ENCODE measurements at places on chromosomes 6 and 20.
A peak's percentile ranks its signal among the peaks of the same experiment; 100 is the strongest.

GRCh38 chr20:34536798-34537394 lies 20.7 kb downstream of the DYNLRB1 start:
- no peak for DNase-seq

DNA sequence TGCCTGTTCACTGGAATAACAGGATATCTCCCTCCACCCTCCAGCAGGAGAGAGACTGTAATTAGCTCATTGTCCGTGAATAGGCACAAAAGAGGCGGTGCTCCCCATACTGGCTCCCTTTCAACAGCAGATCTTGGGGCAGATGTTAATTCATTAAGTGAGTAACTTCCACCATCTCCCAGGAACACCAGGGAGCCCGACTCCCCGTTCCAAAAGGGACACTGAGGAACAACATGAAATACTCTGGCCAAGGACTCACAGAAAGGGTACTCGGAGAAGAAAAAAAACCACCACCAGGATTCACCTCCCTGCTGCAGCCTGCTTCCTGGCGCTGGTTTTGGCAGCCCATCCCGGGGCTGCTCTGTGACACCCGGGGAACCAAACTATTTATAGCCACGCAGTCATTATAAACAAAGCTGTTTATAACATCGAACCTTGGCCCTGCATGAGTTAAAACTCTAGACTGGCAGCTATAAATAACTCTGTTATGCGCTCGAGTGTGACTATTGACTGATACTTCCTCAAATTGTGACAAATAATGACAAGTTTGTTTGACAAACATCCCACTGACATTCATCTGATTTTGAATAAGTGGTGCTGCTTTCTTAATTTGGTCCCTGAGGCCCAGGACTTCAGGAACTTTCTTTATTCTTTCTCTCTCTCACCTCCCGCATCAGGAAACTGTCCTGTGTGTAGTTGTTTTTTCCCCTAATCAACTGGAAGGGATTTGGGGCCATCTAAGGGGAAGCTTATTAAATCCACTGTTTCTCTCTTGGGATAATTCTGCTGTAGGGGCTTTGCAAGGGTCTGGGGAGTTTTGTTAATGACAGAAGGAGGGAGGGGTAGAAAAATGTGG lies 521.6 kb downstream of the CD83 start:
- DNase-seq = peak; percentile 76

DNA sequence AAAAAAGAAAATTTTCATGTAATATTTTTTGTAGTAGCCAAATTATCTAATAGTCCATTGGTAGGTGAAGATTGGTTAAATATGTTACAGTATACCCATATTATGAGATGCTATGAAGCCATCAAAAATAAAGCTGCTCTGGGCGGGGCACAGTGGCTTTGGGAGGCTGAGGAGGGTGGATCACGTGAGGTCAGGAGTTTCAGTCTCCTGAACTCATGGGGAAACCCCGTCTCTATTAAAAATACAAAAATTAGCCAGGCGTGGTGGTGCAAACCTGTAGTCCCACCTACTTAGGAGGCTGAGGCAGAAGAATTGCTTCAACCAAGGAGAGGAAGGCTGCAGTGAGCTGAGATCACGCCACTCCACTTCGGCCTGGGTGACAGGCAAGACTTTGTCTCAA lies 360.5 kb downstream of the KIF16B start:
- no peak for DNase-seq

DNA sequence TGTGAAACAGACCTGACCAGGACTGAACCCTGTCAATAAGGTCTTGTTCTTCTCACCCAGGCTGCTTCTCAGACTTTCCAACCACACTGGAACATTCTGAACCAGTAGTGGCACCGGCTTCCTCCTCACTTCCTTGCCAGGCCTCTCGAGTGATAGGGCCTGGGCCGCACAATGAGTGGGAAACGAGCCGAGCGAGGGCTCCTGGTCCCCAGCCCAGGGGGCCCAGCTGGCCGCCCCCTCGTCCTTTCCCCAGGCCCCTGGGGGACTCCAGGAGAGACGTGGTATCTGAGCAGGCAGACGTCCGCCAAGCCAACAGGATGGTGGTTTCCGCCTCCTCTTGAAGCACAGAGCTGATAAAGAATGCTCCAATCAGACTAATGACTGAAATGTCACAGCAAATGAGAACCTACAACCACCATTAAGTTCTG lies 117.9 kb downstream of the GMDS start:
- no peak for DNase-seq

GRCh38 chr6:79157961-79158644 lies 76.4 kb downstream of the HMGN3 start:
- no peak for DNase-seq

DNA sequence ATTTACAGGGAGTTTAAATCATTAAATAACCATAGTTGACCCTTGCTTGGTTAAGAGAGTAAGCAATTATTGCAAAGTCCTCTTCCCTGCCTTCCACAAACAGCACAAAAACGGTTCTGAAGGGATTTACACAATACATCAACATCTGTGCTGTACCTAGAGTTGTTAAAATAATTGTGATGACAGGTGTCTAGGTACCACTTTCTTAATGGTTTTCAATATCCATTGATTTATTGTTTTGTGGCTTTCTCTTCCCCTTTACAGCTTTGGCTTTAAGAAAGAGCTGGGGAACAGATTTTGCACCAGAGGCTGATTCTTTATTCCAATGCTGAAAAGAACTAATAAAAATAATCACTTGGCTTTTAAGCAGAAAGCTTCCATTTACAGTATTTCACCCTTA lies 598 bp upstream of the SOX4 start:
- DNase-seq = no peak

GRCh38 chr6:50185006-50185405 lies 135.3 kb upstream of the DEFB112 start:
- DNase-seq = peak; percentile 70

- peak; percentile 65 for DNase-seq
Observed at GRCh38 chr20:57265336-57265996, 975 bp downstream of the BMP7 start.

GRCh38 chr6:143687591-143687990 lies 9.8 kb downstream of the PHACTR2 start:
- no peak for DNase-seq

DNA sequence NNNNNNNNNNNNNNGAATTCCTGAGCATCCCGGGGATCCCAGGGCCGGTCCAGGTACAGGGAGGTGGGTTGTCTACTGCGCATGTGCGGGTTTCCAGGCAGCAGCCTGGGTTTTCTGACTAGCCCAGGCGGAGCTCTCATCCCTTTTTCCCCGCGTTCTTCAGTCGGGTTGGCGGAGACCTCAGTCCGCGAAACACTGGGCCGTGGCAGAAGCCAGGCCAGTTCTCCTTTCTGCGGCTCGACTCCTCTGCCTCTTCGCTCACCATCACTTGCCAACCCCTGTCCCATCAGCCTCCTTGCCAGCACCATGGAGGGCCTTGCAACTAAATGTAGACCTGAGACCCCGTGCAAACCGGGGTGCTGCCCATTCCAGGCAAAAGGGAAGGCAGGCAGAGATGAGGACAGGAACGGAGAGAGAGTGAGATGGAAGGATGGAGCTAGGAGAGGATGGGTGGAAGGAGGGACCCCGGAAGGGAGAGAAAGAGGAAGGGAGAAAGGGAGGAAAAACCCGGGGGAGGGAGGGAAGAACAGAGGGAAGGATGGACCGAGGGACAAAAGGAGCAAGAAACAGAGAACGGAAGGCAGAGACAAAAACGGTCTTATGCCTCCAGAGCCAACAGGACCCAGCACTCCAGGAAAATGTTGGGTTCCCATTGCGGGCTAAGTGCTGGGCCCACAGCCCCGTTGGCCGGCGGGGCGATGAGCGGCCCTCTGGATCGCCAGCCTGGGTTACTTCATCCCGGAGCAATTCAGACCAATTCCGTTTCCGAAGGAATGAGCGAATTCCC lies 445.4 kb upstream of the DEFB115 start:
- peak; percentile 52 for DNase-seq

- no peak for DNase-seq
Observed at GRCh38 chr20:60139663-60140446, 181.6 kb downstream of the CDH26 start.

GRCh38 chr20:22977047-22977785 lies 57.9 kb upstream of the SSTR4 start:
- DNase-seq = peak; percentile 13

DNA sequence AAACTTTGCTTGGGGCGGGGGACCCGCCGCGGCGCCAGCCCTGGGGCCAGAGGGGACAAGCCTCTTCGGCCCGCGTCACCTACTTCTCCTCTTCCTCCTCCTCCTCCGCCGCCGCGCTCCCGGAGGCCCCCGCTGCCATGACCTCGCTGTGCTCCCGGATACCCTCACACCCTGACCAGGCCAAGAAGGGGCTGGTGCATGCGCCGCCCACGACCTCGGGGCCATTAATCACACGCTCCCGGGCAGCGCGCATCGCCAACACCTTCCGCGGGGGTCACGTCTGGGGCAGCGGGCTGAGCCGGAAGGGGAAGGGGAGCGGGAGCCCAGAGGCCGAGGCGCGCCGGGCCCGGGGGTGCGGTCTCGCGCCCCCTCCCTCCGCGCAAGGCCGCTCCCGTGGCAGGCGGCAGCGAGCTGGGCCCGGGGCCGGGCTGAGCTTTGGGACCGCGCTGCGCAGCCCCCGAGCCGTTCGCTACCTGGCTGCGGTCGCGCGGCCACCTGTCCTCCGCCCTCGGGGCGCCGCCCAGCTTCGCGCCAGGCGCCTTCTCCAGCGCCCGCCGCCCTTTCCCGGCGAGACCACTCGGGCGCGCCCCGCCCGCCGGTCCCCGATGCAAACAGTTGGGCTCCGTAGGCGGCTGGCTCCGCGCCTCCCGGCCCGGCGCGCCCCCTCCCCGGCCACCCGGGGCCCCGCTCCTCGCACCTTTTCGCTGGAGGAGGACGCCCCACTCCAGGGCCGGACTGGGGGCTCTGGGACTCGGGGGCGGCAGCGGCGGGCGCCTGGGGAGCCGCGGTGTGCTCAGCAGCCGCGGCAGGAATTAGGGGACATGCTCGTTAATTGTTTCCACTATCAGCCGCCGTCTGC lies 575 bp upstream of the CNR1 start:
- peak; percentile 89 for DNase-seq

DNA sequence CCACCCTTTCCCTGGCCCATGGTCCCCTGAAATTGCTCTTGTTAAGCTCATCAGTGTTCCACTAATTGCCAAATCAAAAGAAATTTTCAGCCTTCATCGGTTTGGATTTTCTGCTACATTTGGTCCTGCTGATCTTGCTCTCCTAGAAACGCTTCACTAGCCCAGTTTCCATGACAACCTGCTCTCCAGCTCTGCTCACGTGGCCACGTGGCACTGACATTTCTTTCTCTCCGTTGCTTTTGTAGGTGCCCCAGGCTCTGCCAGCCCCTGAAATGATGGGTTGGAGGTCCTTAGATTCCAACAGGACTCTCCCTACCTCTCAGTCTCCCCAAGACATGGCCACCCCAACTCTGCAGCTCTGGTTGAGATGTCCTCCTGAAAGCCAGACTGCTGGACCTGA lies 45.8 kb upstream of the NNAT start:
- DNase-seq = peak; percentile 89

DNA sequence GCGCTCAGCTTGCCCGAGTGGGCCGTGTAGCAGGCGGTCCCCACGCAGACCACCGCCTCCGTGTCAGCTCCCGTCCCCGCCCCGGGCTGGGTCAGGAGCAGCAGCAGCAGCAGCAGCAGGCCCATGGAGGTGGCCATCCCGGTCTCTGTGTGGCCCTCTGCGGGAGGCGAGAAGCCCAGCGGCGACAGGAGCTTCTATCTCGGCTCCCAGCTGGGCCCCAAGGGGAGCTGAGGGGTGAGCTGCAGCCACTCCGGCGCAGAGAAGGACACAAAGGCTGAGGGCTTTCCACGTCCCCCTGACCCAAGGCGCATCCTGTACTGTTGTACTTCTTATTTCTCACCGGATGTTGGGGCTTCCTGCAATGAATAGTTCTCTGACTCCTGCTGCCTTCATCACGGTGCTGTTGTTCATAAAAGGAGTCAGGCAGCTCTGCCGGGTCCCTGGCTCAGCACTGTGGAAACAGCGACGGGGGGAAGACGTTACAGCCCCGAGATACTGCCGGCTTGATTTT lies at the start of gene CD93:
CD93 (minus strand) TSS at position 269 of the 511 bp plus-strand sequence; CDS start at position 137, 132 bp downstream.
- DNase-seq = peak; percentile 30

DNA sequence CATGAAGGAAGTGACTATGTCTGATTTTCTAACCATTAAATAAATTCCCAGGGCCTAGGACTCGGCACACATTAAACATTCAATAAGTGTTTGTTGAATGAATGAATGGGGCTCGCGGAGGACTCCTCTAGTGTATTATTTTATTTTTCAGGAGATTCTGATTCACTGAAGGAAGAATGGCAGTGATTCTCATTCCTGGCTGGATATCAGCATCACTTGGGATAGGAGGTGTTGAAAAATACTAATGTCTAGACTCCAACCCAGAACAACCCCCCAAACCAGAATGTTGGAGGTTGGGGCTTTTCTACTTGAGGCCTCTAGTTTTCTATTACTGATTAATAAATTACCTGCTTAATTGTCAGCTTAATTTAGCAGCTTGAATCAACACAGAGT lies 195.4 kb downstream of the BTBD3 start:
- no peak for DNase-seq

- DNase-seq = no peak
Observed at GRCh38 chr6:71498638-71499037, 210.0 kb downstream of the OGFRL1 start.

DNA sequence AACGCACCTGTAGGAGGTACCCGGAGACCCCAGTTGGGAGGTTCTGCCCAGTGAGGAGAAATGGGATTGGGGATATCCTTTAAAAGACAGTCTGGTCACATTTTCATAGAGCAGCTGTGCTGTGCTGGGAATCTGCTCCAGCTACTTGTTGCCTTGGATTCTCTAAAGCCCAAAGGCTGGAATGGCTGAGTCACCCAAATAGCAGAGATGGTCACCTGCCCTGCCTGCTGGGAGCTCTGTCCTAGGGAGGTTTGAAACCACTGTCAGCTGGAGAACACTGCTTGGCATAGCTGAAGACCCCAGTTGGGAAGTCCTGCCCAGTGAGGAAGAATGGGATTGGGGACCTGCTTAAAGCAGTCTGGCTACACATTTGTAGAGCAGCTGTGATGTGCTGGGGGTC lies 34.8 kb upstream of the TFB1M start:
- no peak for DNase-seq

- DNase-seq = peak; percentile 68
Observed at GRCh38 chr6:101397199-101397598, 3.7 kb downstream of the GRIK2 start.

GRCh38 chr6:159908535-159908934 lies 17.7 kb downstream of the MAS1 start:
- no peak for DNase-seq

- DNase-seq = no peak
Observed at GRCh38 chr6:102848796-102849195, 1455.3 kb downstream of the GRIK2 start.

All from eye (tissue), 1 donor.